Caudate nucleus (tissue), 63 donors: ENCODE measurements at places on chromosomes 7 and 10.

- DNase-seq = no peak
Measured at GRCh38 chr10:5013385-5013784, 9.7 kb upstream of the AKR1C2 start.

DNA sequence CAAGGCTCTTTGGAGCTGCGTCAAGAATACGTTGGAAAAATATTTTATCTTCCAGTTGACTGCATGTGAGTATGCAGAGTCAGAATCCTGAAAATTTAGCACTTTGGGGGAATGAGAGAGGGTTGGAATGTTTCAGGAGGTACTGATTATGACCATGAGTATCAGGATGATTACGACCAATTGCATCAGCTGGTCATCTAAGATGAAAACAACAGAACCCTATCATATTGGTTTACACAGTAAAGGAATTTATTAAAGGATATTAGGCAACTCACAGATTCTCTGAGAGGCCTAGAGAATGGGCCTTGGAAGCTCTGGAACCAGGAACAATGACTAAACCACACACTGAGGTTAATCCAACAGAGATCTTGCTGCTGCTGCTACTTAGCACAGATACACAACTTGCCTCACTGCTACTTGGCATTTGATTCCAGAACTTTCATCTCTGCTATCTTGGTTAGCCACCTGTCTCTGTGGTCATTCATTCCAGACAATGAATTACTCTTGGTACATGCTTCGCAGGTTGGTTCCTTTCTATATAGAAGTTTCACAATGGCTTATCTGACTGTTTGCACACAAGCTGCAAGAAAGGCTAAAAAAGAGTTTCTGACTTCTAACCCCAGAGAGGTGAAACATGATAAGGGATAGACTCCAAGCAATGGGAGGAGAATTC lies 68.0 kb upstream of the CTTNBP2 start:
- no peak for DNase-seq

- DNase-seq = no peak
Measured at GRCh38 chr10:44955413-44956070, 4.1 kb upstream of the RASSF4 start.

DNA sequence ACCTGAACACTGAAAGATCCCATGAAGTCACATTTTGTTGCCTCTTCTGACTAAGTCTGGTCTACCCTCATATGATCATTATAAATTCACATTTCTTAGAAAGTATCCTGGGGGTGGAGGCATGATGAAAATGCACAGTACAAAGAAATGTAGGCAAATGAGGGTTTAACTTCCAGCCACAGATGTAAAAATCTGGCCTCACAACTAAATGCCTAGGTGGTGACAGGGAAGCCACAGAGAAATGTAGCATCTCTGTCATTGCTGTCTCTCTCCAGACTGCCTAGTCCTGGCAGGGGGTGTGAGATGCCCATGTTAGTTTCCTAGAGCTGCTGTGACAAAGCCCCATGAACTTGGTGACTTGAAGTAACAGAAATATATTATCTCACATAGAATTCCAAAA lies 395.9 kb downstream of the SORCS3 start:
- DNase-seq = no peak

GRCh38 chr10:125003146-125003900 lies 61.4 kb downstream of the ZRANB1 start:
- no peak for DNase-seq
